Endothelial cell of umbilical vein (primary cell): ENCODE measurements at places on chromosomes 12 and 14. TPM values are rescaled to one million over a fixed set of nuclear protein-coding genes. Genes with fewer than 3 reads are reported as not detected.

- no peak for DNase-seq
- H3K36me3 ChIP-seq = no peaks in the 10 kb centered on the region
- H3K27ac ChIP-seq = no peak overlapping the region
- H3K4me3 ChIP-seq = no peak overlapping the region
- peaks cover 6% of the 10 kb centered on the region for H3K4me1 ChIP-seq
Measured at GRCh38 chr12:106296179-106296877, 6.2 kb upstream of the TCP11L2 start.

DNA sequence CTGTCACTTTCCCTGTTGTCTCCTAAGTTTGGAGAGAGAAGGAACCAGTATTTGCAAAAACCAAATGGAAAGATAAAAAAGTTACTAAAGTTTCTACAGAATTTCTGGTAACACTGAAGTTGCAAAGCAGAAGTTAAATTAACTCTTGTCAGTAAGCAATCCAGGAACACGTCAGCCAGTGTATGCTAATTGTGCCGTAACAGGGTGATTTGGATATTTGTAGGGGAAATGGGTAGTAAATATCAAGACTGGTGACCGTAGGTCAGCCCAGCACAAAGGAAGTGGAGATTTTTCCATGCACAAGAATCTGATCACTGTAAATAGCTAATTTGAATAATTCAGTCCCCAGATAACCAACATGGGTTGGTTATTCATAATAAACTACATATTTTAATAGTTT lies 2.3 kb downstream of the CDKN1B start:
- H3K36me3 ChIP-seq = peaks cover 3% of the 10 kb centered on the region
- H3K27me3 ChIP-seq = no peaks in the 10 kb centered on the region
- DNase-seq = peak; percentile 68
- H3K4me3 ChIP-seq = peak overlapping the region; percentile 67
- peak overlapping the region; percentile 98 for H3K27ac ChIP-seq

Gene BCL7A
- polyA plus RNA-seq = 9.5 and 9.7 TPM in 2 replicates

DNA sequence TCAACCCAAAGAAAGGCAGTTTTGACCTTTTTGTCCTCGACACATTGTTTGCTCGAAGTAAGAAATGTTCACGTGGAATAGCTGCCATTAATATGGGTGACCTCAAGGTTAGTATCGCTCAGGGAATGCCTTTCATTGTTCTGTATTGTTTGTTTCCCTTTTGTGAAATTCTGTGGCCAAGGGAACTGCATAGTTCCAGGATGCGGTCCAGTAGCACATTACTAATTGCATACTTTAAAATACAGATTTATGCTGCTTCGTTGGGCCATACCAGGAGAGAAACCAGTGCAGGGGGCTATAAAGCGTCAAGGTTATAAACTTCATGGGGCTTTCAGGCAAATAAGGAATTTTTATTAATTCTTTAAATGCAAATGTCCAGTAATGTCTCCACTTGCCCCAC lies 73.3 kb upstream of the USP44 start:
- H3K4me3 ChIP-seq = no peak overlapping the region
- H3K27ac ChIP-seq = peak overlapping the region; percentile 98
- no peaks in the 10 kb centered on the region for H3K36me3 ChIP-seq
- H3K4me1 ChIP-seq = peaks cover 16% of the 10 kb centered on the region
- peak; percentile 97 for DNase-seq
